Inflammatory macrophage treated with lipopolysaccharide for 1 hour (primary cell): ENCODE measurements at places on chromosomes 1 and 21.
A peak's percentile ranks its signal among the peaks of the same experiment; 100 is the strongest.

DNA sequence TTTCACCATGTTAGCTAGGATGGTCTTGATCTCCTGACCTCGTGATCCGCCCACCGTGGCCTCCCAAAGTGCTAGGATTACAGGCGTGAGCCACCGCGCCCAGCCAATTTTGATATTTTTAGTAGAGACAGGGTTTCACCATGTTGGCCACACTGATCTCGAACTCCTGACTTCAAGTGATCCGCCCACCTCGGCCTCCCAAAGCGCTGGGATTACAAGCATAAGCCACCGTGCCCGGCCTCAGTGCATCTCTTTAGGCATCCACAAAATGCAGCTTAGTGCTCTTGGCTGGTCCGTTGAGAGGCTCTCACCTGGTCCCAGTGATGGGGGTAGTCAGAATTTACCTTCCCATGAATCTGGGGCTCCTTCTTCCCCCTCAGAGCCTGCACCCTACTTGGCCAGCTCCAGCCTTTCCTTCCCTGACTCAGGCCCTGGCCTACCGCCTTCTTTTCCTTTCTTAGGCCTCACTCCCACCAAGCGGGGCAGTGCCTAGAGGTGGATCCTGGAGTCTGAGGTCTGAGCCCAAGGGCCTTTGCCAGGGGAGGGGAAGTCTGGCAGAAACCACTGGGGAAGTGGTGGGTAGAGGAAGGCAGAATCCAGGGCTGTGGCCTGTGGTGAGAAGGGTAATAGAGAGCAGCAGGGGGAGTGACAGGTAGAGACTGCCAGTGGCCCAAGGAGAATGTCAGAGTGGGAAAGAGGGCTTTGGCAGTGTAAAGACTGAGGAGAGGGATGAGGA lies 3.7 kb downstream of the LENEP start:
- peak; percentile 61 for DNase-seq

- no peak for DNase-seq
Measured at GRCh38 chr1:60066001-60066400, 7.6 kb downstream of the C1orf87 start.

GRCh38 chr1:4144349-4144971 lies 244.4 kb upstream of the C1orf174 start:
- no peak for DNase-seq

GRCh38 chr1:225526878-225527277 lies 99.0 kb upstream of the LBR start:
- no peak for DNase-seq

DNA sequence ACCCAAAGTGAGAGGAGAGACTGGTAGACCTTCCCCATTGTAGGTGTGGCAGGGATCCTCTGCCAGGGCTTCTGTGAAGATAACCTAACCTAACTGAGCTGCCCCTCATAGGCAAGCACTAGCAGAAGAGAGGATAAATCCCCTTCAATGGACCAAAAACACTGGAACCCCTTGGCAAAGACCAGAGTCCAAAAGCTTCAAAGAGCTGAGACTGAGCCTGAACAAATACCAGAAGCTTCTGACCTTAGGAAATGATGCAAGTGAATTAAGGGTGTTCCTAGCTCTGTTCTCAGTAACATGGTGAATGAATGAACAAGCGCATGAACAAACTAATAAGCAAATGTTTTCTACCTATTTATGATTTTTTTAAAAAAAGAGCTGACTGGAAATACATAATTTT lies 123.2 kb downstream of the RRAGC start:
- no peak for DNase-seq

DNA sequence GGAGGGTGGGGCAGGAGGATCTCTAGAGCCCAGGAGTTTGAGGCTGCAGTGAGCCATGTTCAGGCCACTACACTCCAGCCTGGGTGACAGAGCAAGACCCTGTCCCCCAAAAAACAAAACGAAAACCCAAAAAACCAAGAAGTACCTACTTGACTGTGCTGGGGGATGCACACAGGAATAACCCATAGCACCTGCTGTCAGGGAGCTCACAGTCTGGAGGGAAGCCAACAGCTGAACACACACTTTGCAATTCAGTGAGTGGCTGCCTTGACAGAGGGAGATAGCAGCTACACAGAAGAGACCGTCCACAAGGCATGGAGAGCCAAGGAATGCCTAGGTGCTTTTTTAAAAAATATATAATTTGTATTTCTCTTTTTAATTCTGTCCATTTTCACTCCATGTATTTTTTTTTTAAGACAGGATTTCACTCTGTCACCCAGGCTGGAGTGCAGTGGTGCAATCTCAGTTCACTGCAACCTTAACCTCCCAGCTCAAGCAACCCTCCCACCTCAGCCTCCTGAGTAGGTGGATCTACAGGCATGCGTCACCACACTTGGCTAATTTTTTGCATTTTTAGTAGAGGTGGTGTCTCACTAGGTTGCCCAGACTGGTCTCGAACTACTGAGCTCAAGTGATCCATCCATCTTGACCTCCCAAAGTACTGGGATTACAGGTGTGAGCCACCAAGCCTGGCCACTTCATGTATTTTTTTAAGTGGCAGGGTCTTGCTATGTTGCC lies 68.7 kb downstream of the NID1 start:
- DNase-seq, result no peak

- peak; percentile 77 for DNase-seq
Measured at GRCh38 chr1:223835754-223836153, 10.0 kb downstream of the TP53BP2 start.

GRCh38 chr1:214165850-214166374 lies 115.0 kb upstream of the SMYD2 start:
- DNase-seq, result no peak

GRCh38 chr1:35863881-35864625 lies 19.0 kb upstream of the AGO1 start:
- DNase-seq, result peak; percentile 27

DNA sequence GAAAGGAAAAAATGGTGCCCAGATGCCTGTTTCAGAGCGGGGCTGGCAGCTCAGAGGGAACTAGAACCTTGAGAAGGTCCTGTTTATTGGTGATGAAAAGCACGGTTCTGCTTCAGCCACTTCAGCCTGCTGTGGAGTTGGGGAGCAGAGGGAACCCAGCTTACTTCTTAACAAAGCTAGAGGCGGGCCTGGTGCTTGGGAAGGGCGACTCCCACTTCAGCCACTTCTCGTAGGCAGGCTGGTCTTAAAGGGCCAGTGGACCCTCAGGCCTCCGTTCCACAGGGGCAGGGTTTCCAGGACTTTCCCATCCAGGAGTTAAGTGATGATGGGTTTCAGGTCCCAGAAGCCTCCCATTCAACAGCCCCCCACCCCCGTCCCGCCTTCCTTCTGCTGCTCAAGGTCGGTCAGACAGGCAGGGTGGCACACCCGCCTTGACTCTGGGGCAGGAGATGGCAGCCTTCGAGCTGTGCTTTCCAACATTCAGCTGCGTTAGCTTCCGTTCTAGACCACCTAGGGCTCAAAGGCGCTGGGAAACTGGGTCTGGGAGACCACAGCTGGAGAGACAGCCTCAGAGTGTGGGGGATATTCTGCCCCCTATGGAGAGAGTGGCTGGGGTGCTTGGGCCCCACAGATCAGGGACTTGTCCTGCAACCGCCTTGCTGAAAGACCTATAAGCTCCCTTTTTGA lies 3.4 kb downstream of the RUNX3 start:
- DNase-seq, result peak; percentile 23

GRCh38 chr1:178938101-178938958 lies 67.5 kb upstream of the ANGPTL1 start:
- DNase-seq, result no peak

- DNase-seq, result no peak
Measured at GRCh38 chr1:205597691-205598314, 34.0 kb downstream of the ELK4 start.

GRCh38 chr1:161138431-161138830 lies 6.0 kb upstream of the DEDD start:
- no peak for DNase-seq

GRCh38 chr21:16570856-16571255 lies 841.1 kb downstream of the USP25 start:
- DNase-seq, result no peak

- DNase-seq, result peak; percentile 50
Measured at GRCh38 chr1:86382878-86383277, 13.2 kb downstream of the ODF2L start.

GRCh38 chr1:24878045-24878444 lies 52.0 kb downstream of the RUNX3 start:
- DNase-seq, result no peak

- DNase-seq, result peak; percentile 80
Measured at GRCh38 chr1:201254625-201255478, 28.5 kb upstream of the PKP1 start.

DNA sequence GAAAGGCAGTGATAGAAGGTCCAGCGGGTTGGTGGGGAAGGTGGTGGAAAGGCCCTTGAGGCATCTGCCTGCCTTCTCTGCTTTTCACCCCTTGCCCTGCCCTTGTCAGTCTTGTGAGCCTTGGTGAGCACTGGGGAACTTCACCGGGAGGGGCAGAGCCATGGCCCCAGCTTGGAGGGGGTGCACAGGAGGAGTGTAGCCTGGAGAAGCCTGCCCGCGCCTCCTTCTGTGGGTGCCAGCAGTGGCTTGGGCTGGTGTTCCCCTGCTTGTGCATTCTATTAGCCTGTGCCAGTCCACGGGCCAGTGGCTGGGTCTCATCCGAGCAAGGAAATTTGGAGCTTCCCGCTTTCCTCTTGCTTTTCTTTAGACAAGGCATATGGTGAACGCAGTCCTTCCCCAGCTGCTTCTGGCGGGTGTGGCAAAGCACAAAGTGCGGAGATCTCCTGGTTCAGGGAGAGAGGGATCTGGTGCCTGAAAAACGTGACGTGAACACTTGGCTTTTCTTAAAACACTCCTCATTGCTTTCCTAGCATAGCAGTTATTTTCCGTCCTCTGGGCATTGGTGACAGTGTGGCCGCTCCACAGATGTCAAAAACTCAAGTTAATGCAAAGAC lies 10.6 kb upstream of the B3GALT5 start:
- DNase-seq, result no peak

- peak; percentile 18 for DNase-seq
Measured at GRCh38 chr1:47175227-47175934, 14.5 kb downstream of the PDZK1IP1 start.

- no peak for DNase-seq
Measured at GRCh38 chr1:213985209-213986019, 2.4 kb upstream of the PROX1 start.

- DNase-seq, result no peak
Measured at GRCh38 chr1:220431554-220432239, 96.2 kb upstream of the MARK1 start.

DNA sequence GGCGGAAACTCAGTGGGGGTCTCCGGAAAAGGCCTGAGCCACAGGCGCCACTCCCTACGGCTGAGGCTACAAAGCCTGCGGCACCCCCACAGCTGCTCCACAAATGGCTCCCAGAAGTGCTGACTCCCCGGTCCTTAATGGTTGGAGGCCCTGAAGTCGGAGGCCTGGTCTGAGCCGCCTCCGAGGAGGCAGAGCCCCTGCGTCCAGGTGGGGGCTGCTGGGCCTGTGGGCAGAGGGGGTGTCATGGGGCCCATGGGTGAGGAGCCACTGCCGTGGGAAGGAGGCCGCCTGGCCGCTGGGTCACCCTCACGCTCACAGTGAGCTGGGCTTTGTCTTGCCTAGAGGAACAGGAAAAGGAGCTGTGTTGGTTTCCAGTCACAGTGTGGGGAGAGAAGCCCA lies 12.4 kb upstream of the COL18A1 start:
- DNase-seq, result no peak

DNA sequence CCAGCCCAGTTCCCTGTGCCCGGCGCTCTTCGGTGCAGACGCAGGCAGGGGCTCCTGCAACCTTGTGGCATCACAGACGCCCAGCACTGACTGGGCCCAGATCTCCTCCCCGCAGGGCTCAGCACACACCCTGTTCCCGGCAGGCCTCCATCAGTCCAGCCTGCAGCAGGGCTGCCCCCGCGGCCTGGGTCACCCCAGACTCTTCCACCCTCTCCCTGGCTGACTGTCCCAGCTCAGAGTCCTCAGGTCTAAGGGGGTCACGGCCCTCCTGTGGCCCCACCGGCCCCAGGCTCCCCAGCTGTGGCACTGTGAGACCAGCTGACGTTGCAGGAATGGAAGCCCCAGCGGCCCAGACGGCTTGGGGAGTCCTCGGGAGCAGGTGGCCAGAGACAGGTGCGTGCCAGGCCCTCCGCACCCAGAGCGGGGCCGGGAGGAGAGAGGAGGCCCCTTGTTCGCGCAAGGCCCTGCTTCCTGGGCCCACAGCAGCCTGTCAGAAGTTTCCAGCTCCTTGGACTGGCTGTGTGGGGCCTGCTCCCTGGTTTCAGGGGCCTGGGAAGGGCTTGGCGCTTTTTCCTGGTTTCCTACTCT lies 4.2 kb downstream of the B3GALT6 start:
- DNase-seq, result no peak

DNA sequence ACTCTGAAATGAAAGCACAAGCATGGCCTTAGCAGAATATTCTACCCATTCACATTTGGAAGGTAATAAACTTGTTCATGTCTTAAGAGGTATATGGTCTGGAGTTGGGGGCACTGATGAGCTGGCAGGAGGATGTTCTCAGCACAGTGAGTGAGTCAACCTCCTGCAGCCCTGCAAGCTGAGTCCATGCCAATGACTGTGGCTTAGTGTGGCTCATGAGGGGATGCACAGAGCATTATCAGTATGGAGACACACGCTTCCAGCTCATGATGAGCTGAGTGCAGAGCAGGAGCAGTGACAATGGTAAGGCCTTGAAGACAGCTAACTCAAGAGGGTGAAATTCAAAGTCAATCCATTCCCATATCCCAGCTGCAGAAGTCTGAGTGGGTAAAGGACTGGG lies 102.3 kb downstream of the TNFSF18 start:
- no peak for DNase-seq

DNA sequence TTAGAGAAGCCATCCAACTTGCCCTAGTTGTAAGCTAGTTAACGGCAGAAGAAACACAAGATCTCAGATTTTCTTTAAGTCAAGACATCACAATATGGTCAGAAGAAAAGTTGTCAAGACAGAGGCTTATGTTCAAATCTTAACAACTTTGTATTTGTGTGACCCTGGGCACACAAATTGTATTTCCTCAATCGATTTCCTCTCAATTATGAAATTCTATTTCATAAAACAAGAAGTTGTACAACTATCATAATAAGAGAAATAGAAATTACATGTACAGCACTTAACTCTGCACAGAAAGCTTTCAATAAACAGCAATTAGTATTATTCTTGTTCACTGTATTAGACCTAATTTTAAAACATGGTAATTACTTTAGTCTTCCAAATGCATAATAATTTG lies 62.9 kb upstream of the SDC3 start:
- DNase-seq, result peak; percentile 47

GRCh38 chr1:2554621-2555387 lies 1.4 kb upstream of the TNFRSF14 start:
- DNase-seq, result peak; percentile 30

GRCh38 chr1:57012315-57012714 lies 46.5 kb upstream of the C8B start:
- DNase-seq, result no peak

DNA sequence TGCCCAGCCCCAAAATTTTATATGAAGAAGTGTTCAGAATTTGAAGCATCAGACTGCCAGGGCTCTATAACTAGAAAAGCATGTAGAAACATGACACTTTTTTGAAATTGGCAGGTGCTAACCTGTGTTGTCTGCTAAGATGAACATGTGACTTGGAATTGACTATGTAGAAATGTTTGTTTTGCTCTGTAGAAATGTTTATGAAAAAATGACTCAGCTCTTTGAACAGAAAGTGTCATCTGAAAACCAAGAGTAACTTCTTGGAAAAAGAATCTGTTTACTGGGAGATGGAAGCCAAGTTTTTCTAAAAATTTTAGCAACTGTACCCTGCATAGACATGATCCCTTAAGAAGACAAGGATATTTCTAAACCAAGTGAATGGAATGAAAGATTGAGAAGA lies 59.2 kb downstream of the LHX9 start:
- peak; percentile 24 for DNase-seq
